ENCODE measurements at places on chromosomes 13 and 19. TPM values are rescaled to one million over a fixed set of nuclear protein-coding genes. Genes with fewer than 3 reads are reported as not detected.

GRCh38 chr13:91079176-91079575 is 268.3 kb upstream of the MIR17HG start:
- no peak for DNase-seq

DNA sequence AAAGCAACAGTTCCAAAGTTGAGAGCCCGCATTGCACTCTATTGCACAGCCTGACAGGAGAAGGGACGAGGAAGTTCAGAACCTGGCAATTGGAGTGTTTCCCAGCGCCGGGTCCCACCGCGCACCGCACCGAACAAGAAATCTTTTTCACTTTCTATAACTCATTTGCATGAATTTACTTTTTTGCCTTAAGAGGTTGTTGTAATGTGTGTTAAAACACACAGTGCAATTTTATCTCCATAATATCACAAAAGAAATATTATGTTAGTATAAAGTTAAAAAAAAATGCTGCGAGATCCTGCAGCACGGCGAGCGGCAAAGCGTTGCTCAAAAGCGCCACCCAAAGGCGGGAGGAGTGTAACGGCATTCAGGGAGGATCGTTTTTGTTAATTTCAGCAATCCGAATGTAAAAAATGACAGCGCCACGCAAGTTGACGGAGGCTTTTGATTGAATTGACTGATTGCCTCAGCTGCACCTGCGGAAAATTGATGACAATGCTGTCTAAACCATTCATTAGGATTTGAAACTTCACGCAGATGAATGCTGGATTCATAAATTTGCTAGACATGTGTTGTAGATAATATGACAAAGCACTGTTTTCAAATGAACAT is 303.6 kb upstream of the ZNF507 start:
- peak; percentile 72 for DNase-seq

DNA sequence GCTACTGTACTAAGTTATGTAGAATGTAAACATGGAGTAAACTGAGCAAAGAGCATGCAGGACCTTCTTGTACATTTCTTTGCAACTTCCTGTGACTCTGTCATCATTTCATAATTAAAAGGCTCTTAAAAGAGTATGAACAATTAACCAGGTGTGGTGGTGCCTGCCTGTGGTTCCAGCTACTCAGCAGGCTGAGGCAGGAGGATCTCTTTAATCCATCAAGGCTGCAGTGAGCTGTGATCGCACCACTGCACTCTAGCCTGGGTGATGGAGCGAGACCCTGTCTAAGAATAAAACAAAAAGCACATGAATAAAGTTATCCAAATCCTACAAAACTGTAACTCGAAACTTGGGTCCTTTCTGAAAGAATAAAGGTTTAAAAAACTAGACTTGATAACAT is 5.8 kb upstream of the SPACA7 start:
- DNase-seq = no peak

- no peak for DNase-seq
Measured at GRCh38 chr13:77811381-77811780, 107.2 kb downstream of the EDNRB start.

DNA sequence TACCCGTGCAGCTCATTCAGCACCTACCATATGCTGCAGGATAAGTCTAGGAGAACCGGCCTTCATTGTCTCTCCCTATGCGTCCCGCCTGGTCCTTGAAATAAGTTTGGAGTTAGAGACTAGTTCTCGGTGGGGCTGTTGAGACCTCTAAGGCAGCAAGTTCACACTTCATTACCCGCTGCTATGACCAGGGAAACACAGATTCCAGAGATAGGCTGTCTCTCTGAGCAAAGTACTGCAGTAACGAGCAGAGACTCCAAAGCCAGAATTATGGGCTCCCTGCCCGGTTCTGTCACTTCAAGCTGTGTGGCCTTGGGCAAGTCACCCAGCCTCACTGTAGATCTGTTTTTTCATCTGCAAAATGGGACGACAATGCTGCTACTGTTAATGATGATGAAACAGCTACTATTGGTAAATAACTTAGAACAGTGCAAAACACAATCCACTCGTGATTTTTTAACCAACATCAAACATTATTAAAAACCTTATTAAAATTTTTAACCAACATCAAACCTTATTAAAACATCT is 184.1 kb downstream of the USP12 start:
- no peak for DNase-seq

DNA sequence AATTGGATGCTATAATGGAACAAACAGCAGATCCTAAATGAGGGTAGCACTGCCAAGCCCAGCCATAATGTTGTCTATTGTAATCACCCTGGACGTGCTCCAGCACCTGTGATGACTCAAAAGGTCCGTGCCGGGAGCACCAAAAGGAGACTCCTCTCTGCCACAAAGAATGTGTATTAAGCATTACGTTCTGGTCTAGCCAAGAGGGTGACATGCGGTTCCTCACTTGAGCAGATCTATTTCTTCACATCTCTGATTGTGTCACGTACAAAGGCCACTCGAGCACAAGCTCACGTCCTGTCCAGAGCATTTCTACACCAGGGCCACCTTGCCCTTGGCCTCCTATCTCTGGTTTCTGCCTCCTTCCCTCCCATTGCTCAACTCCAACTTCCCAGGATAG is 219.9 kb upstream of the IRS2 start:
- no peak for DNase-seq

- DNase-seq = no peak
Measured at GRCh38 chr13:73351730-73352129, 292.9 kb downstream of the KLF5 start.

DNA sequence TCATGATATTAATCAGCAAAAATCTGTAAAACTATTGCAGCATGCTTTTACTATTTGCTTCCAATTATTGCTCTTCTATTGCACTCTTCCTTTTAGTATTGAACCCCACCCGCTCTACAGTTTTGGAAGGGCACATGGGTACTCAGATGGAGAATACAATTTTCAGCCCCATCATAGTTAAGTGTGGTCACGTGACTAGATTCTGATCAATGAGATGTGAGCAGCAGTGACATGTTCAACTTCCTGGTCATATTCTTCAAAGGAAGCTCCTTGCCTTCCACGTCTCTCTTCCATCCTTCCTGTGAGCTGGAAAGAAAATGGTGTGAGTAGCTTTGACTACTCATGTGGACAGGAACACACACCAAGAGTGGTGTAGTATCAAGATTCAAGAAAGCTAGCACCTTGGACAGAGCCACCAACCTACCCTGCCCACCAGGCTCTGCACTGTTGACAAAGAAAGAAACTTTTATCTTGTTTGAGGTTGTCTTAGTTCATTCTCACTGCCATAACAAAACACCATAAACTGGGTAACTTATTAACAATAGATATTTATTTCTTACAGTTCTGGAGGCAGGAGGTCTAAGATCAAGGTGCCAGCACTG is 3.8 kb upstream of the FGF14 start:
- DNase-seq = no peak

GRCh38 chr13:50123002-50123401 is 107.8 kb downstream of the KCNRG start:
- no peak for DNase-seq

- DNase-seq = no peak
Measured at GRCh38 chr19:46133777-46134241, 9.3 kb upstream of the IGFL3 start.

- peak; percentile 73 for DNase-seq
Measured at GRCh38 chr19:48255376-48256303, at the start of gene CARD8. Gene CARD8, minus strand, starts transcription at chr19:48255912. Its CDS starts 14,892 bp downstream, at chr19:48241020.

DNA sequence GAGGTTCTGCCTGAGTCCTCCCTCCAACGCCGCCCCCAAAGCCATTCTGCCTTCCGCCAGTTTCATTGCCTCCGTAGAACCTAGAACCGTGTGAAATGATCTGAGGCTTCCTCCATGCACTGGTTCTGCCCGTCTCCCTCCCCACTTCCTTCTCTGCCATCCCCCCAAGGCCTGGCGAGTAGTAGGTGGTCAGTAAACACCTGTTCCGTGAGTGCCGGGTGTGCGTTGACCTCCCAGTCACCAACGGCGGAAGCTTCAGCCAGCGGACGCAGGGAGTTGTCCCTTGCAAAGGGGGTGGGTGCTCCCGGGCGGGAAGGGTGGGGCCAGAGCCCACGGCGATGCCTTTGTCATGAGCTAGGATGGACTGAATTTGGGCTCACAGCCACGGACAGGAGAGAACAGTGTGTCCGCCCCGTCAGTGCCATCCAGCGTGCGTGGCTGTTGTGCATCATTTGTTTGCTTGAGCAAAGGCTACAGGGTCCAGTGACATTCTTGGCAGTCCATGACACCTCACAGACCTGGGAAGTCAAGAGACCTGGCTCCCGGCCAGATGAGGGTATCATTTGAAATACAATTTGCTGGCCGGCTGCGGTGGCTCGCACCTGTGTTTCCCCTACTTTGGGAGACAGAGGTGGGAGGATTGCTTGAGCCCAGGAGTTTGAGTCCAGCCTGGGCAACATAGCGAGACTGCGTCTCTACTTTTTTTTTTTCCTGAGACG is 43.1 kb downstream of the NFIC start:
- DNase-seq = peak; percentile 50

DNA sequence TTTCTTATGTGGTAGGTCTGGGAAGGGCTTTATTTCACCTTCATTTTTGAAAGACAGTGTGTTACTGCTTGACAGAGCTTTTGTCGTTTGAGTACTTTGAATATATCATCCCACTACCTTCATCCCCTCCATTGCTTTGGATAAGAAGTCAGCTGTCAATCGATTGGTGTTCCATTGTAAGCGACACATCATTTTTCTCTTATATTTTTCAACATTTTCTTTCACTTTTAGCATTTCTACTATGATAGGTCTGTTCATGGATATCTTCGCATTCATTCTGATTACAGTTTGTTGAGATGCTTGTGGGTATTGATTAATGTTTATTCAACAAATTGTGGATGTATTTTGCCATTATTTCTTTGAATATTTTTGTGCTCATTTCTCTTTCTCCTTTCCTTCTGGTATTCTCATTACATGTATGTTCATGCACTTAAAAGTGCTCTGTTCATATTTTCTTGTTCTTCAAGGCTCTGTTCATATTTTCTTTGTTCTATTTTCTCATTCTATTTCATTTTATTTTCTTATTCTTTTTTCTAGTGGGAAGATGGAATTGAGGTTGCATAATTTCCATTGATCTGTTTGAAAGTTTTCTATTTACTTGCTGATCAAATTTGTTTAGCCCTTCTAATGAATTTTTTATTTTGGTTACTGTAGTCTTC is 29.2 kb downstream of the ZNF546 start:
- no peak for DNase-seq

DNA sequence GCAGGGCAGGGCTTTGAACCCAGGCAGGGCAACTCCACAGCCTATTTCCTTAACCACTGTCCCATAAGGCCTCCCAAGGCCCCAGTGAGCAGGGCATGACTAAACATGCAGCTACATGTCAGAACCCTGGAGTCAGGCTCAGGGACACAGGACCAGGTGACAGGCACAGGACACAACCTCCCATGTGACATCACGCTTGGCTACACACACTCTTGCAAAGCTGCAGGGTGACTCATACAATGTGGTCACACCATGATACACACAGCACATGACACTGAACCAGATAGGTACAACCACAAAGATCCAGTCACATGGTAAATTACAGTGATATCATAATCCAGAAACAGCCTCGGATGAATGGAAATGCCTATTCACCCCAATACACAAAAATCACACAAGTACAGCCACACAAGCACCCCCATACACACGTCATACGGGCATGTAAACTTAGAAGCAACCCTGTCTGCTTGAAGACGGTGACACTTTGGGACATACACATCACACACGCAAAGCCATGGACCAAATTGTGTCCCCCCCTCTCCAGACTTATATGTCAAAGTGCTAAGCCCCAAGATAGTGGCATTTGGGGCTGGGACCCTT is 14.5 kb downstream of the KLK4 start:
- DNase-seq = no peak

DNA sequence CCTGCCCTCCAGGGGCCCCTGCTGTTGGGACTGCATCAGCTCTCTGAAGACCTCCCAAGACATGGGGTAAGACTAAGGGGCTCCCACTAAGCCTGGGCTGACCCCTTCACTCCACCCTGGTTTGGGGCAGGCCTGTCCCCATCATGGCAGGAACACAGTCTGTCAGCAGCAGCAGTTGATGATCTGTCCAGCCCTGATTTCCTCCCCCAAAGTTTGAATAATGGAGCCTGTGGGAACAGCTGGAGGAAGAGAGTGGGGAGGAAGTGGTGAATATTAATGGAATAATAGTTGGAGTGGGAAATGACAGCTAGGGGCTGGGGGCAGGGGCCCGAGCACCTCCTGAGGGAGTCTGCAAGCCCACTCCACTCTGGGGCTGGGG is 1.3 kb upstream of the B3GNT8 start:
- DNase-seq = no peak

DNA sequence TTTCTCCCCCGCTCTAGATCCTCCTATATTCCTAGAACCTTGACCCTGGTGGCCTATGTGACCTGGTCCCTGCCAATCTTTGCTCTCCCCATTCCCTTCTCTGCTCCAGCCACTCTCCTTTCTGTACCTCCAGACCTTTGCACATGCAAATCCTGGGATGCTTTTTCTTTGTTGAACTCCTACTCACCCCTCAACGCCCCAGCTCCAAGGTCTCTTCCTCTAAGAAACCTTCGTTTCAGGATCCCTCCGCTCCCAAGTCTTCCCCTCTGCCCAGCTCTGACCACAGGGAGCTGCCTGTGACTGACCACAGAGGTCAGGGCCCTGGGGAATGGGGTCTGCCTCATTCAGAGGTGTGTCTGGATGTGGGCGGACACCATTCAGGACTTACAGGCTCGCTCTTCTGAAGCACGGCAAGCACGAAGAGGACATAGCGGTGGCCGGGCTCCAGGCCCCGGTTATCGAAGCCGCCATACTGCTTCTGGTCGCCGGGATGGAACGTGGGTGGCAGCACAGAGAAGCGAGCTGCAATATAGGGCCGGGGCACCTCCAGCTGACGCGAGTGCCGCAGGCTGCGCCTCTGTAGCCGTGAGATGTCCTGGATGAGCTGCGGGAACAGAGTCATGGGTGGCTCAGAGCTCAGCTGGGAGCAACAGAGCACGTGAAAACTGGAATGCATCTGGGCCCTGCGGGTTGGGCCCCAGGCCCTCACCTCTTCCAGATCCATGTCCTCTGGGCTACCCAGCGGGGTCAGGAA is 120.9 kb downstream of the PTPRS start:
- DNase-seq = no peak

GRCh38 chr19:6806488-6806887 is 34.0 kb downstream of the VAV1 start:
- DNase-seq = no peak

- DNase-seq = no peak
Measured at GRCh38 chr13:93686399-93686798, 459.8 kb downstream of the GPC6 start.

GRCh38 chr19:53086949-53087348 is 16.3 kb downstream of the ZNF160 start:
- no peak for DNase-seq

The CYP2F1 gene
- not detected for polyA plus RNA-seq

The TRPM4 gene
- 16.9 TPM for polyA plus RNA-seq

The COMP gene
- 0.42 TPM for polyA plus RNA-seq

The PSG3 gene
- polyA plus RNA-seq = 0.07 TPM

The ZNF443 gene
- 1.5 TPM for polyA plus RNA-seq

The EEF1AKMT1 gene
- 4.2 TPM for polyA plus RNA-seq

The SBSN gene
- polyA plus RNA-seq = 0.16 TPM

The RNF113B gene
- not detected for polyA plus RNA-seq

The NLRP11 gene
- polyA plus RNA-seq = not detected

The LRP3 gene
- 7.5 TPM for polyA plus RNA-seq

The BRCA2 gene
- 1.6 TPM for polyA plus RNA-seq

The PSG7 gene
- 0.05 TPM for polyA plus RNA-seq

Measured in SK-N-SH (cell line).